ENCODE measurements at places on chromosomes 2 and 18.

DNA sequence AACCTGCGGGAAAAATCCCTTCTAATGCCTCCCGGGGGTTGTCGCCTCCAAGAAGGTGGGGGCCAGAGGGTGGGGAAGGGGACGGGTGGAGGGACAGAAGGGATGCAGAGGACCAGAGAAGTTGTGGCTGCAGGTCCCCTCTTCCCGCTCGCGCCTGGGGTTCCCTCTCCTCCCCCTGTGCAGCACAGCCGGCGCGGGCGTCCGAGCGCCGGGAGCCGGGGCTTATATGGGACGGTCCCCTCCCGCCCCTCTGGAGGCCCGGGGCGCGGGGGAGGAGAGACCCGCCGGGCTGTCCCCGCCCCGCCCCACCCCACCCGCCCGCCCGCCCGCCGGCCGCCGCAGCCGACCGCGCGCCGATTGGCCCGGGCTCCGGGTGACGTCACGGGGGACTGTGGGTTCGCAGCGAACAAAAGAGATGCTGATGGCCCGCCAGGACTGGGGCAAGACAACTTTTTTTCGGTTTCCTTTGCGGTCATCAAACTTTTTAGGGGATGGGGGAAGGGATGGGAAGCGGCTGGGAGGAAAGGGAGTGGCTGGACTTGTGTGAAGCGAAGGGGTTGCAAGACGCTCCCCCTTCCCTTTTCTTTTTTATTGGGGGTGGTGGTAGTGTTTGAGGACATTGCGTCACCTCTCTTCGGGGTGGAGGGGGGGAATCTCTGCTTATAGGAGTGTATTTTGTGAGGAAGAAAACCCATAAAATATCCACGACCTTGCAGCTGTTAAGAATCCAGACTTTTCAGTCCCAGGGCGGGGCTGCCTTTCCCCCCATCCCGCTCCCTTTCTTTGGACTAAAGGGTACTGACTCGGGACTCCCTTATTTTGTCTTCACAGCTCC lies at the start of gene FN1:
TSS of gene FN1 (minus strand) at position 199 of the 835 bp plus-strand sequence. CDS start 266 bp downstream, outside the sequence.
- peak; percentile 96 for DNase-seq

DNA sequence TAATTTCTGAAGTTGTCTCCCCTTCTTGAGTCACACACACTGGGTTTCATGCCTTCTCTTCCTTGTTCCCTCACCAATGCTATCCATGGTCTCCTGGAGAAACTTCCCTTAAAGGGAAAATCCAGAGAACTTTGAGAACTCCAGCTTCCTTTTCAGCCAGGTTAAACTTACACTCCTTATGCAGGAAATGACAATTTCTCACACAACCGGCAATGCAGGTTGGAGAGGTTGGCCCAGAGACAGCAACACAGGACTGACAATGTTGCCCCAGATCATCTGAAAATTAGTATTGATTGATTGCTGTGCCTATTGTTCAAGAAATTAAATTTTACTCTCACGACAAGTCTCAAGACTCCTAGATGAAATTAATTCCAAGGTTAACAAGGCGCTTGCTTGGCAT lies 292.2 kb downstream of the NYAP2 start:
- no peak for DNase-seq

- DNase-seq: no peak
These were observed 14.6 kb downstream of the TCF4 start for GRCh38 chr18:55573386-55573785.

GRCh38 chr2:215949991-215950404 lies 63.4 kb downstream of the MREG start:
- DNase-seq: no peak

GRCh38 chr2:207744451-207744850 lies 25.3 kb downstream of the FZD5 start:
- DNase-seq: no peak

Data from uterus (tissue), 4 donors.